ENCODE measurements at places on chromosomes 6 and 20. TPM values are rescaled to one million over a fixed set of nuclear protein-coding genes. Genes with fewer than 3 reads are reported as not detected.

The CFB gene
- 0.74 TPM for total RNA-seq

The CHRNA4 gene
- total RNA-seq = not detected

The SCRT2 gene
- total RNA-seq = not detected

The PKIG gene
- 4.7 TPM for total RNA-seq

The HLA-DQA2 gene
- total RNA-seq = not detected

- H3K4me1 ChIP-seq = peaks cover 6% of the 10 kb centered on the region
- H3K4me3 ChIP-seq = no peak overlapping the region
Observed at GRCh38 chr6:39300739-39301138, 13.5 kb downstream of the KCNK17 start.

GRCh38 chr20:46704714-46705377 is 4.6 kb upstream of the SLC2A10 start:
- no peak overlapping the region for H3K4me3 ChIP-seq
- H3K27ac ChIP-seq = no peak overlapping the region
- peaks cover 5% of the 10 kb centered on the region for H3K4me1 ChIP-seq

GRCh38 chr6:131976545-131977061 is 25.4 kb upstream of the CCN2 start:
- no peak overlapping the region for H3K27ac ChIP-seq
- no peak overlapping the region for H3K4me3 ChIP-seq
- no peaks in the 10 kb centered on the region for H3K27me3 ChIP-seq
- no peaks in the 10 kb centered on the region for H3K4me1 ChIP-seq
- H3K36me3 ChIP-seq = no peaks in the 10 kb centered on the region

GRCh38 chr6:167720456-167721285 is 106.0 kb upstream of the AFDN start:
- no peak overlapping the region for H3K4me3 ChIP-seq
- H3K27ac ChIP-seq = no peak overlapping the region
- H3K27me3 ChIP-seq = peaks cover 52% of the 10 kb centered on the region
- no peaks in the 10 kb centered on the region for H3K36me3 ChIP-seq
- no peak for DNase-seq
- H3K4me1 ChIP-seq = no peaks in the 10 kb centered on the region

DNA sequence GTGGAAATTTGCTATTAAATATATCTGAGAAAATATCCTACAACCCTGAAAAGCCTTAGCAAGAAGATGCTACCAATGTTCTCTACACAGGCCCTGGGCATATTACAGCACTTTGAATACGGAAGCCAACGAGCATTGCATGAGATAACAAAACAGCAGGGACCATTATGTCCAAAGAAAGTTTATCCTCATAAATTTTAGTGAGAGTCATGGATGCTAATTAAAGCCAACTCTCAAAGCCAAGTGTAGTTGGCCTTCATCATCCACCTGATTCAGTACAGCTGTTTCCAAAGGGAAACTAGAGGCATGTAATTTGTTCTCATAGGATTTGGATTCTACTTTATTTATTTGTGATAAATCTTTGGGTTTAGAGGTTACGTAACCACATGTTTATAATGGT is 564.8 kb downstream of the RFPL4B start:
- H3K36me3 ChIP-seq = no peaks in the 10 kb centered on the region
- H3K4me1 ChIP-seq = no peaks in the 10 kb centered on the region
- no peak overlapping the region for H3K27ac ChIP-seq
- no peaks in the 10 kb centered on the region for H3K27me3 ChIP-seq

Measured in activated naive CD4-positive, alpha-beta T cell treated with anti-CD3 and anti-CD28 coated beads for 36 hours (primary cell).